ENCODE measurements at places on chromosomes 7 and 10.

DNA sequence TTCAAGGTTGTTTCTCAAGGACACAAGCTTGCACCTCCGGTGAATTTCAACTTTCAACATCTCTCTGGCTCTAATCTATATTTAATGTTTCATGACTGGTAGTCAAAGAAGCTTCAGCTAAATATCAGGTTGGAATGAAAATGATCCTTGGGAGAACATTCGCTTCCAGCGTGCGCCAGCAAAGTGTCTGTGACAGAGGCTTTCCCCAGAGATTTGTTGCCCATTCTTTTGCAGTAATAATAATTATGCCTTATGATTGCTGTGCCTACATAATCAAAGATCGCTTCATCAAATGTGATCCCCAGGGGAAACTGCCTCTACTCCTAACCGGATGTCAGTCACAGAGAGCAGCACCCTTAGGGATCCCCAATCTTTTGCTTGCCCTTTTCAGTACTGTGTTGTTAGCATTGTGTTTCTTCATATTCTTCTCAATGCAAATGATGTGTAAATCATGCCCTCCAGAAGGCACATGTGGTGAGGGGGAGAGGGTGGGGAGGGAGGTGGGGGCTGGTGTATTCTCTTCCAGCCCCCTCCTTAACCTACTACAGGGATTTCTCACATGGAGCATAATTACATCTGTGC is 30.5 kb downstream of the FZD1 start:
- no peak for DNase-seq

DNA sequence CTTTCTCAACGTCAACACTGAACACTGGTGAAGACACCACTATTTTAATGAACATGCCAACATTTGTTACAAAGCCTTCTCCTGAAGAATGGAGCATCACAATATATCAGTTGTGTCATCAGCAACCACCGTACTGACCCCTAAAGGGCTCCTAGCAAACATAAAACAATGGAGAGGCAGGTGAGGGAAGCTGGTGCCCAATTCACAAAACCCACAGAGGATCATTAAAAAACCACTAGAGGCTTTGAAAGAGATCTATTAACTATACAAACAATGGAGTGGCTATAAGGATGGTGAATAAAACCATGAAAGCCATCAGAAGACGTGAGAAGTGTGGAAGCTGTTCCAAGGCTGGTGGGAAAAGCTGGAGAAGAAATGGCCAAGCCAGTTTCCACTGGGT is 150.8 kb downstream of the FAM107B start:
- DNase-seq: no peak

- peak; percentile 19 for DNase-seq
Observed at GRCh38 chr7:6271694-6272440, 557 bp downstream of the CYTH3 start.

DNA sequence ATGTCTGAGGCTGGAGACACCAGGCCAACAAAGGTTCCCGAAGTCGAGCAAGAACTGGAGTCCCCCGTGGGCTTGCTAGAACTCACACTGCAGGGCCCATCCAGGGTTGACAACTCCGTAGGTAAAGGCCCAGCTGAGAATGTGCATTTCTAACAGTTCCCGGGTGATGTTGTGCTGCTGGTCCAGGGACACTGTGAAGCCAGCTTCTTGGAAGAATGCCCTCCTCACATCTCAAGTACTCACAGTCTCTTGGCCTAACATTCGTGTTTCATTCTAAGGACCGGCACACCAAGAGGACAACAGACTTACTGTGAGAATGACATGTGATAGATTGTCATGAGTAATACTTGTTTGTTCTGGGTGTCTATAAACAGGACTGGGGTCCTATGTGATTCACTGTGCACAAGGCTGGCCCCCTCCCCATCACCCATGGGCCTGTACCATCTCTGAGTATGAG is 682.3 kb upstream of the IGFBP3 start:
- DNase-seq: no peak

GRCh38 chr10:113284635-113285034 is 268.2 kb upstream of the HABP2 start:
- no peak for DNase-seq

- DNase-seq: no peak
Observed at GRCh38 chr10:77582710-77583115, 54.9 kb downstream of the KCNMA1 start.

GRCh38 chr10:119413093-119413453 is 129.4 kb downstream of the RGS10 start:
- DNase-seq: no peak

GRCh38 chr7:2258661-2259365 is 16.8 kb downstream of the NUDT1 start:
- no peak for DNase-seq

DNA sequence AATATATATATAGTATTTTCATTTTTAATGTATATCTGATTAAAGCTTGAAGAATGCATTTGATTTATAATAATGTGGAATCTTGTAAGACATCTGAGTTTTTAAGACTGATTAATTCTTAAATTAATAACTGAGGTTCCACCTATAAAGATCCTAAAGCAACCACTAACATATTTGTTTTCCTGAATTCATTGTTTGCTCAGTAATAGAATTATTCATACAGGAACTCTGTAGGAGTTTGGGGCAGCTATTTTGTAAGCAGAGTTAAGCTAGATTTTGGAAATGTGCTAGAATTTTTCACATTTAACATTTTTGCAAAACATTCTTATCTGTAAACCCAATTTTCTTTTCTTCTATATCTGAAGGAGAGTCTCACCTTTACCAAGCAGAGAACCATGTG is 88.9 kb downstream of the NRCAM start:
- no peak for DNase-seq

- no peak for DNase-seq
Observed at GRCh38 chr7:118753479-118753878, 529.0 kb downstream of the ANKRD7 start.

DNA sequence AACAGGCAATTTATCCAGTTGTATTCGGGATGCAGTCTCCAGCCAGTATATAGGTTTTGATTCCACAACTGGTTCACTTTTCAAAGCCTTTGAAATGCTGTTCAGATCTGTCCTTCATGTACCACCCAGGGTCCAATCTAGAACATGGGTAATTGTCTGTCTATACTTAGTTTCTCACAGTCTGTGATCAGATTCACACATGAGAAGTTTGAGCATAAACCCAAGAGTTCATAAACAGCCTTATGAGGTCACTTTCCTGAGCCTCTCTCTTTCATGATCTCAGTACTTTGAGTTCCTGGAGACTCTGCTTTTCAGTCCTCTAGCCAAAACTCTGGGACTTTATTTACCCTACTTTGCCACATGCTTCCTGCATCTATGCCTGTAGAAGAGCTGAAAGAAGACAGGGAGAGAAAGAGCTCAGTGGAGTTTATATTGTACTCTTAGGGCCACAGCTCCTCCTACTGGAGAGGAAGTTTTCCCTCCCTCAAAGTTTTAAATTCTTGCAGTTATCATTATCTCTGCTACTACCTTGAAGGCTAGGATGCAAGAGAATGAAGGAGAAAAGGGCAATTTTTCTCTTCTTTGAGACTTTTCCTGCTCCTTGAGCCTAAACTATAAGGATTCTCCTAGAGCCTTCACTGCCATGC is 172.0 kb downstream of the ZEB1 start:
- DNase-seq: no peak

DNA sequence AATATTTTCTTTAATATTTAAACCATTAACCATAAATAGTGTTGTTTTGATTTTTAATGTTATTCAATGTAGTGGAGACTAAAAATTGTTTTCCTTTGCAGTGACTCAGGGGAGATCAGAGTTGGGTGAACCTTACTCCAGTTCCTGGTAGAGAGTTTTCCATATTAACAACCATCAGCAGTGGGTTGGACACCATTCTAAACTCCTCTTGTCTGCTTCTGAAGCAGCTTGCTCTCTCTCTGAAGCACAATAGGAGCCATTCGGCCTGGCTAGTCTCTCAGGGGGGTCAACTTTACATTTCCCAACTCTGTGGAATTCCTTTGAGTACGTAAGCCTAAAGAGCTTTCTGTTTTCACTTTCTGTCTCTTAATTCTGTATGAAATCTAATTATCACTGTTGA is 9.4 kb upstream of the NRG3 start:
- DNase-seq: no peak

All from T-helper 9 cell (primary cell).